M059J (cell line): ENCODE measurements at places on chromosomes 11 and 22. TPM values are rescaled to one million over a fixed set of nuclear protein-coding genes. Genes with fewer than 3 reads are reported as not detected.
A peak's percentile ranks its signal among the peaks of the same experiment; 100 is the strongest.

The KRTAP5-1 gene
- not detected in 2 replicates for total RNA-seq

The OSBPL5 gene
- 3.6 and 5.0 TPM in 2 replicates for total RNA-seq

DNA sequence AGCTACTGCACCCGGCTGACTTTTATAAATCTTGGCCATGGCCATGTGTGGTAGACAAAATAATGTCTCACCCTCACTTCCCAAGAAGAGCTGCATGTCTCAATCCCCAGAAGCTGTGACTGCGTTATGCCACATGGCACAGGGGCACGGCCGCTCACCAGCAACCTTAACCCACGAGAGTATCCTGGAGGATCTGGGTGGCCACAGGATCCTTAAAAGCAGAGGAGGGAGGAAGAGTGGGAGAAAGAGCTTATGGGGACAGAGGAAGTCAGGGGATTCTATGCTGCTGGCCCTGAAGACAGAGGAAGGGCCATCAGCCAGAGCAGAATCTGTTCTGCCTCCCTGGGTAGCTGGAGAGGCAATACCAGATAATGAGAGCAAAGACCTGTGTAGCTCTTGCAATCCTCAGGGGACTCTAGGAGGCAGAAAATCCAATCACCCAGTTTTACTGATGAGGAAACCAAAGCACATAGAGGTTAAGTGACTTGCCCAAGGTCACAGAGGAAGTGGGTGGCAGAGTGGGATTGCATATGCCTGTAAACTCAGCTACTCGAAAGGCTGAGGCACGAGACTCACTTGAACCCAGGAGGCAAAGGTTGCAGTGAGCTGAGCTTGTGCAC is 55.3 kb downstream of the CELSR1 start:
- no peak for DNase-seq

GRCh38 chr11:16610738-16611388 is 127.6 kb upstream of the C11orf58 start:
- DNase-seq: no peak

DNA sequence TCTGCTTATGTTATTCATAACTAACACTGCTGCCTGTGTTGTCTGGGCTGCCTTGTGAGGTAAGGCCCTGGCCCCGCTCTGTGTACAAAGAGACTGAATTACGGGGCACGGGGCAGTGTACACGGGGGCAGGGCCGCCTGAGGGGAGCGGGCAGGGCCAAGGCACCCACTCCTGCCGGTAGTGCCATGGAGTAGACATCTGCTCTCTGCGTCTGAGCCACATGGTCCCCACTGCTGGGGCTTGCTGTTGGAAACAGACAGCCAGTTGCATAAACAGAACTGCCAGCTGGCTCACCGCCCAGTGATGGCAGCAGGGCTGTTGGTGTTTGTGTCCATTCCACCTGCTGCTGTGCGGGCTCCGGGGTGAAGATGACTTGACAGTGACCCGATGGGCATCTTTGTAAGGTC is 19.8 kb downstream of the FAM118A start:
- no peak for DNase-seq

DNA sequence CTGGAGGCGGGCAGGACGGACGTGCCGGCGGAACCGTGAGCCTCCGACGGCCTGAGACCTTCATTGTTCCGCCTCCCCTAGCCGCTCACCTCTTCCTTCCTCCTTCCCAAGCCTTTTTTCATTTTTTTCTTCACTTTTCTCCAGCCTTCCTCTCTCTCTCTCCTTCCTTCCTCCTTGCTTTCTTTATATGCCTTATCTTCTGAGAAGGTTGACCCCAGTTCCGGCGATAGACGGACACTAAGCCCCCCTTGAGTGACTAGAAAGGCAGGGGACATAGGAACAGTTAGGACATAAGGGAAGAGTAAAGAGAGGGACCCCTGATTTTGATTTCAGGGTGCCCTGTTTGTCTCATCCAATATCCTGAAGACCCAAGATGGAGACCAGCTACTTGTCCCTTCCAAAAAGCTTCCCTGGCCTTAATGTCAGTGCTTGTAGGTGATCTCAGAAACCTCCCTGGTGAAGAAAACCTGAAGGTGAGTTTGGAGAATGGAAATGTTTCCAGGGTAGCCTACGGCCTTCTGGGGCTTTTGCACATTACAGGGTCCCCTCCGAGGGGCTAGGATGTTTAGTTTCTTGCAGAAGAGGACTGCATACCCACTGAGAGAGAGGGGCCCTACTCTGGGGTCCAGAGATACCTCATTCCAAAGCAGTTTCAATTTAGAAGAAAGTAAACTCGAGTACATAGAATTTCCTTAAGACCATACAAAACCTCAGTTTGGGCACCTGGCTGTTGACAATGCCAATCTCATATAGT is 3.5 kb downstream of the ADM start:
- DNase-seq: peak; percentile 64

GRCh38 chr22:36303874-36304273 is 50.9 kb downstream of the APOL1 start:
- no peak for DNase-seq

GRCh38 chr11:27380771-27381170 is 17.8 kb upstream of the CCDC34 start:
- DNase-seq: no peak

DNA sequence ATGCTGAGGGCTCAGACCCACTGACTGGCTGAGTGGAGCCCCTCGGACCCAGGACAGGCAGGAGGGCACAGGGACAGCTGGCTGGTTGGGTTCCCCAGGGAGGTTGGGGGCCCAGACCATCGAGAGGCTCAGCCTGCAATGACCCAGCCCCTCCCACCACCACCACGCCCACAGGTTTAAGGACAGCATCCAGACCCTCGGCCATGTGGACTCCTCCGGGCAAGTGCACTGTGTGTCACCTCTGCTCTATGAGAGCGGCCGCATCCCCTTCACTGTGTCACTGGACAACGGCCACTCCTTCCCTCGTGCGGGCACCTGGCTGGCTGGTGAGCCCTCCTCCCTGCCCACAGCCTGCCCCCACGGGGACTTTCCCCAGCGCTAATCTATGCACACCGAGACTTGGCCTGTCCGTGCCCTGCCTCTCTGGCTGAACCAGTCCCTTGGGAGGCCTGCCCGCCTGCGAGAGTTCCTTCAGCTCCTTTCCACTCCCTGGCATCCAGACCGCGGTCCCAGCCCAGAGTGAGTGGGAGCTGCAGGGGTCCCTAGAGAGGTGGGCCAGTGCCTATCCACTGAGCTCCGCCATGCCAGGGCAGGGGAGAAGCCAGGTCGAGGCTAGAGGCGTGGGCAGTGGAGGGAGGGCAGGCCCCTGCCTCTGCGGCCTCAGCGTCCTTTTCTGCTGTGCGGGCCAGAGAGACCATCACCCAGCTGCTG is 2.2 kb downstream of the SUSD2 start:
- no peak for DNase-seq

DNA sequence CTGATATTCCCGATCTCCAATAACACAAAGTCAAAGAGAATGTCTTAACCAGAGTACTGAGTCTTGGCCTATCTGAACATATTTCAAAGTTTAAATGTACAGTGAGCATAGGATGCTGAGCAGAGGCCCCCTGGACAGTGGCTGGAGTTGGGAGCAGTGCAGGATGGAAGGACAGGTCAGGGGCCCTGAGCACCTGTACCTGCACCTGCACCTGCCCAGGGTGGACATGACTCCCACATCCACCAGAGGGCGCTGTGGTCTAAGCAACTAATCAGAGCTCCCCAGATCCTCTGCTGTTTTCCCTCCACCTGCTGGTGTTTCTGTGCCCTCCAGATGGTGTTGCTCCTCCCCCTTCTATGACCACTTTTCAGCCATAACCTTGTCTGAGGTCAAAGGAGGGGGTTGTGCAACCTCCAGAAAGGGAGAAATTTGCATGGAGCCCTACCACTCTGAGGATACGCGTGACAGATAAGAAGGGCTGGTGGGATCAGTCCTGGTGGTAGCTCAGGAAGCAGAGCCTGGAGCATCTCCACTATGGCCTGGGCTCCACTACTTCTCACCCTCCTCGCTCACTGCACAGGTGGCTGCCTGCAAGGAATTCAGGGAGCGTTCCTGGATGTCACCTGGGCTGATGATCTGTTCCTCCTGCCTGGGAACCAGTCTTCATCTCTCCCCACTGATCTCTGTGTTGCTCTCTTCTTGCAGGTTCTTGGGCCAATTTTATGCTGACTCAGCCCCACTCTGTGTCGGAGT is 49.1 kb upstream of the VPREB1 start:
- peak; percentile 44 for DNase-seq

DNA sequence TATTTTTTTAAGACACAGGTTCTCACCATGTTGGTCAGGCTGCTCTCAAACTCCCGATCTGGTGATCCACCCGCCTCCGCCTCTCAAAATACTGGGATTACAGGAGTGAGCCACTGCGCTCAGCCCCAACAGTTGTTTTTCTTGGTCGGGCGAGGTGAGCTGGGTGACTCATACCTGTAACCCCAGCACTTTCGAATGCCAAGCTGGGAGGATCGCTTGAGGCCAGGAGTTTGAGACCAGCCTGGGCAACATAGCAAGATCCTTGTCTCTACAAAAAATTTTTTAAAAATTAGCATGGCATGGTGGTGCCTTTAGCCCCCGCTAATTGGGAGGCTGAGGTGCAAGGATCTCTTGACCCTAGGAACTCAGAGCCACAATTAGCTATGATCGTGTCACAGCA is 7.0 kb upstream of the NF2 start:
- DNase-seq: peak; percentile 26

The OTOG gene
- total RNA-seq: not detected in 2 replicates

GRCh38 chr11:79094616-79095015 is 346.2 kb downstream of the TENM4 start:
- DNase-seq: peak; percentile 73

- peak; percentile 38 for DNase-seq
These were observed at the start of gene CYB5R2 for GRCh38 chr11:7672960-7673723. Gene CYB5R2, minus strand, starts transcription at chr11:7673500. Its CDS starts 675 bp downstream, at chr11:7672825.

- DNase-seq: peak; percentile 86
These were observed 227.5 kb downstream of the MIAT start for GRCh38 chr22:26884921-26885320.

The C11orf16 gene
- not detected in 2 replicates for total RNA-seq

The CNIH2 gene
- total RNA-seq: 2.0 and 3.4 TPM in 2 replicates

- DNase-seq: no peak
These were observed 100.6 kb upstream of the HSD17B12 start for GRCh38 chr11:43579919-43580276.

DNA sequence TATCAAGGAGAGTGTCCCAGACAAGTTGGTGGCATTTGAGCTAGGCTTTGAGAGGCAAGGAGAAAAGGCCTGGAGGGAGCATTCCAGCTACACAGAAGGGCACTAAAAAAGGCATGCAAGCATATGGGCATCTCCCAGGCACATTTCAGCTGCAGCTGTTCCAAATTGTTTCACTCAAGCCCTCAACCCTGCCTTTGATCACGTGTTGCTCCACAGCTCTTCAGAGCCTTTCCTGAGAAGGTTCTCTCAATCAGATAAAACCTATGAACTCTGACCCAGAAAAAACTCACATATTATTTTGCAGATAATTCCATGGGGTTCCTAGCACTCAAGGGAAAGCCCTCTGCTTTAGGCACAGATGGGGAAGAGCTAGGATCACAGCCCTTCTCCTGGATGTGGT is 24.4 kb upstream of the HSPA8 start:
- DNase-seq: no peak

The SAAL1 gene
- 23.7 and 35.6 TPM in 2 replicates for total RNA-seq

DNA sequence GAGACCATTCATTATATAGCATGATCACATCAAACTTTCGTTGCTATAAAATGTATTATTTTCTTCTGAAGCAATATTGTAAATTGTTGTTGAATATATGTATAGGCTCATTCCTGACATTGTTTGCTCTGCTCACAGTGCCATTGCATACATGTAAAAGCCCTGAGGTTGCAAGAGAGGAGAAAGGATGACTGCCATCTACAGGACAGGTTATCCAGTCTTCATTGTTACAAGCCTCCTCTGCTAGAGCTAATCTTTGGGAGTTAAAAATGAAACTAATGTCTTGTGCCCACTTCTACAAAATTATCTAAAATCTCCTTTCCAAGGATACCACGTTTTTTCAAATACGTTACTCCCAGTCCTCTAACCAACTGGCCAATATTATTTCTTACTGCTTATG is 16.4 kb upstream of the OR5AL1 start:
- no peak for DNase-seq

- DNase-seq: peak; percentile 86
These were observed 44.5 kb downstream of the NECTIN1 start for GRCh38 chr11:119684361-119685110.

DNA sequence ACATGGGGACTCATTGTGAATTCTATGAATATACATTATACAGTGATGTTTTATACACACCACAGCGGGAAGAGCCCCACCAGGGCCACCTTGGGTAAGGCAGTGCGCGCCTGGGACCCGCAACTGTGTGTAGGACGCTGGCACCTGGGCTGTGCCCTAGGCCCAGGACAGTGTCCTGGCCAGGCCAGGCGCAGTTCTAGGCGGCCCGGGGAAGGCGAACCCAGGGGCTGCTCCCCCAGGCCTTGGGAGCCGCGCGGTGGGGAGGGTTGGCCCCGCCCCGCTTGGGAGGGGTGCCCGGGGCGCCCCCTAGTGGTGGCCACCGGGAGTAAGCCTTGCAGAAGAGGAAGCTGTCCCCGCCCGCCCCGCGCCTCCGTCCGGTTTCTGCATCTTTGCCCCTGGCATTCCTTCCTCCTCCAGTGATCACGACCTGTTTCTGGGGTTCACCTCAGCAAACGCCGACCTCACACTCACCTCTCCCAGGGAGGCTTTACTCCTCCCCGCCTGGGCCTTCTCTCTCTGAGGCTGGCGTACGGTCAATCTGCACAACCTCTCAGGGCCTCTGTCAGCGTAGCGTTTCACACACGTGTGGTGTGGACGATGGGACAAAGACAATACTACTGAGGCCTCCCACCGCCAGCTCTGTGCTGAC is 9.5 kb upstream of the EHD1 start:
- peak; percentile 47 for DNase-seq

DNA sequence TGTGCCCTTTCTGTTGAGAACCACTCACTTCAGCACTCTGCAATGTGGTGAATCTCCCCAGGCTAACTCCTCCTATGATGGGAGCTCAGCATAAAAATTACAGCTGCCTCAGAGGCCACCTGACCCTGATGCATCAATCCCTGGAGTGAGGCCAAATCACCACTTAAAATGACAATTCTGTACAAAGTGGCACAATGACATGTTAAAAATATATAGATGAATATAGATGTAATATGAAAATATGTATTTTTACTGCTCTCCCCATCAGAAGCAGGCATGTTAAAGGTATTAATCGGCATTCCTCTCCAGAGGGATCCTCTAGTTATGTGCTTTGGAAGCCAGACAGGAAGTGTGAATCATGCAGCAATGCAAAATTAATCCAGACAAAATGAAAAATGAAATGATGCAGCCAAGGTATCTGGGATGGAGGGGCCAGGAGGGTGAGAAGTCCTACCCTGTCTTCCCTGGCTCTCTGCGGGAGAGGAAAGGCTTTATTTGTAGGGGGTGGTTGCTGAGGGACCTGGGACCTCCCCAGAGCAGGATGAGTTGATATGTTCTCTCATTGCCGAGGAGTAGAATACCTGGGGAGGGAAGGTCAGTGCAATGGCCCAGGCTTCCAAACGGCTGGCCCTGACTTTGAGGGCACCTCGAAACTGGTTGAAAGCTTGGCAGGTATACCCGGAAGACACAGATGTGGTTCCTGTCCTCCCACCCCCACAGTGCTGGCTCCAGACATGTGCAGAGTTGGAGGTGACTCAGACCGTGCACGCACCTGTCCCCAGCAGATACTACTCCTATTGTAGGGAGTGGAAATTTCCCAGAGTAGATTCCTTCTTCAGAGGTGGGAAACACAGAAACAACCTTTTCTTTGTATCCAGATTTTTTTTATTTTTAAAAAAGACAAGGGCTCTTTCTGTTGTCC is 347.9 kb upstream of the NCAM1 start:
- peak; percentile 65 for DNase-seq
